ENCODE measurements at places on chromosomes 11 and 22.

GRCh38 chr11:78586452-78587046 is 11.9 kb upstream of the NARS2 start:
- DNase-seq: peak; percentile 64

DNA sequence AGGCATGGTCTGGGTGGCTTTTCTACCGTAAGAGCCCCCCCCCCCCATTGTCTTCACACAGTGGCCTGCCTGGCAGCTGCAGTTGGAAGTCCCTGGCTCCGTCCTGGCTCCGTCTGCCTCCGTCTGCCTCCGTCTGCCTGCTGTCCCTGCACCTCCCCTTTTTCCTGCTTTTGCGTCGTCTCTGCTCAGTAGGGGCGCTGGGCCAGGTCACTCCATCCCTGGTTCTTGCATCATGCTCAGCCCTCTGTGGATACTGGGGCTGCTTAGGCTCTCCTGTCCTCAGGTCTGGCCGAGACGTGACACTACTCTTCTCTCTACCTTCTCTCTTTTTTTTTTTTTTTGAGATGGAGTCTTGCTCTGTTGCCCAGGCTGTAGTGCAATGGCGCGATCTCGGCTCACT is 27.8 kb downstream of the AP2A2 start:
- no peak for DNase-seq

DNA sequence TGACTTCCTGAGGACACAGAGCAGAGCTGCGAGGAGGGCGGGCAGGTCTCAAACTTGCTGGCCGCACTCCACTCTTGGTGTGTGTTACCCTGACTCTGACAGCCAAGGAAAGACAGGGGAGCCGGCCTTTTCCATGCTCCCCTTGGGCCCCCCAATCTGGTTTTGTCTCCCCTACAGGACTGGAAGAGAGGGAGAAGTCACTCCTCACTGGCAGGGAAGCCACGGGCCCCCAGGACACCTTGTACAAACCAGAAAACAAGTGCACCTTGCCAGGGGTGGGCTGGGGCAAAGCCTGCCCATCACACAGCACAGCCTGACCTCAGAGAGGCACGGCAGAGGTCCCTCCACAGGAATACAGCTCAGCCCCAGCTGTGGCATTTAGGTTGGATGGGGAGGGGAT is 20.2 kb downstream of the CBX7 start:
- DNase-seq: no peak

DNA sequence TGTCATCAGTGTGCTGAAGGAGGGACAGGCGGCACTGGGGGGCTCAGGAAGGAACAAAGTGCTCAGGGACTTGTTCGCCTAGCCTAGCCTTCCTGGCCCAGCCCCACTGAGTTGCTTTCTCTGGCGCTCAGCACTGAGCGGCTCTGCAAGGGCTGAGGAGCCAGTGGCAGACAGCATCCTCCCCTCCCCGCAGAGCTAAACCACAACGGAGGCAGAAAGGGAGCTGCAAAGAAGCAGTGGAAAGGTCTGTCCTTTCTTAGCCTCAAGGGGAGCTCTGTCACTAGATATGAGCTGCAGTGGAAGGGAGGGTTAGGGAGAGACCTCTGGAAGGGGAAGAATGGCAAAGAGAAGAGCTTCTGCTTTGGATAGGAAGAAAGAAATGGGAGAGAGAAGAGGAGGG is 89.7 kb upstream of the PHOX2A start:
- DNase-seq: peak; percentile 90

DNA sequence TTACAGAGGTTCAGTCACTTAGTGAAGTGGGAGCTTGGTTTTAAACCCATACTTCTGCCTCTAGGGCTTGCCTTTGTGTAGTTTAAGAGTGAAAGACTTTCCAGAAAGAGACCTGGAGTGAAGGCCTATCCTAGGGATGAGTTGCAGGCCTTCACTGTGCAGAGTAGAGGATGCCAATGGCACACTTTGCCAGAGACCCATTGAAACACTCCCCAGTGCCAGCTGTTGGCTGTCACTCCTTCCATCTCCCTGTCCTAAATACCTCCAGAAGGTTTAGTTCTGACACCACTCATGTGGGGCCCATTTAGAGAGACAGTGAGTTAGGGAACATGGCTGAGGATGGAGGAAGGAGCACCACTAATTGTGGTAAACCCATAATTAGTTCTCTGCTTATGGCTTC is 31.5 kb downstream of the NAV2 start:
- no peak for DNase-seq

DNA sequence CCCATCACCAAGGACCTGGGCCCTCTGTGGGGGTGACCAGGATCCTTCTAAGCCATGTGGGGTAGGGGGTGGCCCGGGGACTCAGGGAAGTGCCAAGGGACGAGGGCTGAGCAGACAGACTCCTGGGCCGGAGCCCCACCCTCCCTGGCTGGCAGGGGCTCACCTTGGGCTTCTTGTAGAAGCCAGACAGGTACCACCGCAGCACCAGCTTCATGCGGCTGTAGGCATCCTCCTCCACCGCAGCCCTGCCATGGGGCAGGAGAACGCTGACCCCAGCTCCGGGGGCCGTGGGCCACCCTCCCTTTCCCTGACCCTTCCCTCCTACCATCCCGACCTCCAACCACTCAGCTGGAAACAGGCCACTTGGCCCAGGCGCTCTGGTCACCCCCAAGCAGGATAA is 45.9 kb upstream of the CARS1 start:
- DNase-seq: no peak

GRCh38 chr11:126476266-126476924 is 120.9 kb downstream of the ST3GAL4 start:
- DNase-seq: peak; percentile 31

DNA sequence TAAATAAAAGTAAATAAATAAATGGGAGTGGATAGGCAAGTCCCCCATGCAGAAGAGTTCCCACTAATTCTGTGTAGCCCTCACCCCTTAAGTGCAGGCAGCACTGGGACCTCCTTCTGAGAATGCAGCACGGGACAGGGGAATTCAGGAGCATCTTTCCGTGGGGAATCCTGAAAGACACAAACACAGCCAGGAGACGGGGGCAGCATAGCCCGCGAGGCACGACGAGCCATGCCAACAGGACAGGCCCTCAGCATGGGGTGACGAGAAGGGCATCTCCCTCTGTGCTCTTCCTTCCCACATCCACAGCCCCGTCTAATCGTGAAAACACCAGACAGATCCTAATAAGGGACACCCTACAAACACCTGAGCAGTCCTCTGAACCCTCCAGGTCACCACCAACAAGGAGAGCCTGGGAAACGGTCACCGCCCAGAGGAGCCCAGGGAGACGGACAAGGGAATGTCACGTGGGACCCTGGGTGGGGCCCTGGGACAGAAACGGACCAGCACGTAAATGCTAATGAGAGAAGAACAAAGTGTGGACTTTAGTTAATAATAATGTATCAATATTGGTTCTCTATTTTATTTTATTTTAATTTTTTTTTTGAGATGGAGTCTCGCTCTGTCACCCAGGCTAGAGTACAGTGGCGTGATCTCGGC is 6.8 kb downstream of the KRTAP5-5 start:
- DNase-seq: no peak

GRCh38 chr11:11229647-11230046 is 123.4 kb downstream of the CSNK2A3 start:
- no peak for DNase-seq

DNA sequence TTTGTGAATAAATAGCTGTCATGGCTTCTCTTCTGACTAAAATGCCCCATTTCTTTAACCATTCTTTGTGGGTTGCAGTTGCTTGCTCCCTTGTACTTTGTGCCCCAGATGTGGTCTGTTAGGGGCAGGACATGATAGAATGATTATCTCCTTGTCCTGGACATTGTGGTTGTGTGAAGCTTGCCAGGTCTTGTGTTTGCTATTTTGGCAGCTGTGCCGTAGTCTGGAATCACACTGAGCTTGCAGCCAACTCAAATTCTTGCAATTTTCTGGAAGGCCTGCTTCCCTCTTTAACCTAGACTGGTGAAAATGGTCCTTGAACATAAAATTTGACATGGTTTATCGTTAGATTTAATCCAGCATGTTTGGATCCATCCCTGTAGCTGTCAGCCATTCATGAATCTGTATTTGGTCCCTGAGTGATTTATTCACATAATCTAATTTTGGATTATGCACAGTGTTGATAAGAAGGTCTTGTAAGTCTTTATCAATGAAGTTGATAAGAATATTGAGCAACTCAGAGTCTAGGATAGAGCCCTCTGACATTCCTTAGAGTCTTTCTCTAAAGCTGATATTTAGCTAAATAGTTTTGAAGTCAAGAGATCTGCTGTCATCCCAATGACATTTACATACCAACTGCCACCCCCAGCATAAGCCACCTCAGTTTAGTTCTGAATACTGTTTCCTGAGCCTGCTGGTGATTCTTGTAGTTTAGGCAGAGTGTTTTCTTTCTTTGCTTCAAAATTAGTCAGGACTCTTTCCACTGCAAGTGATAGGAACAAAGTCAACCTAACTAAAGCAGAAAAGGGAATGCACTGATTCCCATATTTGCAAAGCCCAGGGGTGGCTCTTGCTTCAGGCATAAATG is 9.8 kb downstream of the SPON1 start:
- no peak for DNase-seq

- DNase-seq: no peak
Measured at GRCh38 chr11:115313224-115313838, 190.9 kb downstream of the CADM1 start.

GRCh38 chr11:82117362-82117761 is 616.3 kb downstream of the FAM181B start:
- no peak for DNase-seq

All from KBM-7 (cell line).